KBM-7 (cell line): ENCODE measurements at places on chromosomes 4 and X.

DNA sequence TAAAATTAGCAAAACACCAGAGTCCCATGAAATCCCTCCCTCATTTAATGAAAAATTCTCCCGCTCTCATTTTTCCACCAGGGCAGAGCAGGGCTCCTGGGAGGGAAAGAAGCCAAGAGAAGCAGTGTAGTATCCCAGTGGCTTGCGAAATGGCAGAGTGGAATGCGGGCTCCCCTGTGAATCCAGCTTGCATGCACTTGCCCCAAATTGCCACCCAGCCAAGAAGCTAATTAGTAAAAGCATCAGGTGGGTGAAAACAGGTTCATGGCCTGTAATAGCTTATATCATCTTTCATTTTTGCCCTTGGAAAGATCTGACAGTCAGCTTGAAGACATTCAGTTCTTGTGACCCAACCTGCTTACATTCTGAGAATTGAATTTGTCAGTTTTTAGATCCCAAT, 10.1 kb downstream of the AMOT start:
- DNase-seq = no peak

DNA sequence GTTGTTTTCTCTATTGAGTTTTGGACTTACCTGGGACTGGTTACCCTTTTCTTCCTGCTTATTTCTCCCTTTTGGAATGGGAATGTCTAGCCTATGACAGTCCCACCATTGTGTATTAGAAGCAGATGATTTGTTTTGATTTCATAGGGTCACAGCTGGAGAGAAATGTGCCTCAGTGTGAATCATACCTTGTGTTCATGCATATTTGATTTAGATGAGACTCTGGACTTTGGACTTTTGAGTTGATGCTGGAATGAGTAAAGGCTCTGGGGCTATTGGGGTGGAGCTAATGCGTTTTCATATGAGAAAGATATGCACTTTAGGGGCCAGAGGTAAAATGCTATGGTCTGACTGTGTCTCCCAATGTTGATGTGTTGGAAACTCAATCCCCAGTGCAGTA, 30.5 kb upstream of the TEX13C start:
- no peak for DNase-seq

DNA sequence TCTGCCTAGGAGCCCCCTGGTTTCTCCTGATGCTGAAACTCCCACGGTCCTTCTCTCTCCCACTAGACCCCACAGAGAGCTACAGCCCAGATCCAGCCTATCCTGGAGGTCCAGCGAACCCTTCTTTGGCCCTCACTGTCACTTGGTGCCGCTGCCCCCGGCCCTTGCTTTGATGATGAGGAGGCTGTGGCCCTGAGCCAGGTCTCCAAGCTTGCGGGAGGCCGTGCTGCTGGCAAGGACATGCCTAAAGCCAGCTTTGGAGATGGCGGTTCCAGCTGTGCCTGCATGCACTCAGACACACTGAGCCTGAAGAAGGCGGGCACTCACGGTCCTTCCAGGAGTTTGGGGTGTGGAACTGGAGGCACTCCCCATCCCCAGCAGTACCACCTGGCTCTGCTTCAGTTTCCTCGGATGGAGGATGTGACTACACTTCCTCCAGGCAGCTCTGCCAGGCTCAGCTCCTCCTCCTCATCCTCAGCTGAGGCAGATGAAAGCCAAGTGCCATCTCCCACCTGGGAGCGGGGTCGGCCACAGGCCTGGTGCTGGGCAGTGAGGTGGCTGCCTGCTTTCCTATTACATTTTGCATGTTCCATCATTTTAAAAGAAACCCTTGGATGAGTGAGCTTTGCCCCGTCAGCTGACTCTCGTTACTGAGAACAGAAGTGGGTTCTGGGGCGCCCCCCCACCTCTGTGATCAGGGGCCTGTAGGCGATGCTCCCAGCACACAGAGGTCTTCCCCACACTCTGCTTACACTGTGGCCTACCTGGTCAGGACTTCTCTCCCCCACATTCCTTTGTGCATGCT, 9.0 kb downstream of the TNIP2 start:
- DNase-seq = no peak

DNA sequence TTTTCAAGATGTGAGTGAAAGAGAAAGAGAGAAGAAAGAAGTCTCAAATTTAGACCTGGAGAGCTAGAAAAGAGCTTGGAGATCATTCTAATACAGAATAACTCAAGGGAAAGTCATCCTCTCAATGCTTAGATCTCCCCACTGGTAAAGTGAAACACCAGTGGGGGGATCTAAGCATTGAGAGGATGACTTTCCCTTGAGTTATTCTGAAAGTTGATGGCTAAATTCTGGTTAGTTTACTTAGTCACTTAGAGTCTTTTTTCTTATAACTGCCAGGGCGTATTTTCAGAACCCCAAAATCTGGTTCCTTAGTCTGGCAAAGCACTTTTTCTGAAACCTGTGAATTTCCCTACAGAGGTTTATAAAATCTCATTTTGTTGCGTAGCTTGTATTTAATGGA, 198.6 kb downstream of the ARHGAP24 start:
- DNase-seq = no peak

- DNase-seq = no peak
Measured at GRCh38 chrX:148161701-148162100, 180.6 kb downstream of the FMR1NB start.

DNA sequence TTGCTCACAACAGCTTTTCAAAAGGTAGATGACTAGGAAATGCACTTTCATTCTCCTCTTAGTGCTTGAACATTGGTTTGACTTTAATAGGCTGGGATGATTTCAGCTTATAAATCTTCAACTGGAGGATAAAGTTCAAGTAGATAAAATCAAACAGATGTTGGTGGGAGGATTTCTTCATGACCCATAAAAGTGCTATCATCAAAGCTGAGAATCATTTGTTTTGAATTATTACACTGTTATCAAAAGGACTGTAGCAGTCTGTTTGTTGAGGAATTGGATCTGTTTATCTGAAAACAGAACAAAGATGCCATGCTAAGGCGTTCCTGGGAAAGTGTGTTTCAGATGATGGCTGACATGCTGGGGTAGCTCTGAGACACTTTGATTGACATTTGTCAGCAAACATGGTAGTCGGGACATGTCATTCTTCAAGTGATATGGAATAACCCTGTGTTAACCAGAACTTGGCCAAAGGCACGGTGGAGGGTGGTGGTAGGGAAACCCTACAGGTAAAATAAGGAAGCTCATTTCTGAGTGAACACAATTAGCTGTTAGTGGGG, 304.0 kb upstream of the PITX2 start:
- DNase-seq = no peak

- no peak for DNase-seq
Measured at GRCh38 chr4:137069473-137069872, 462.8 kb downstream of the PCDH18 start.

DNA sequence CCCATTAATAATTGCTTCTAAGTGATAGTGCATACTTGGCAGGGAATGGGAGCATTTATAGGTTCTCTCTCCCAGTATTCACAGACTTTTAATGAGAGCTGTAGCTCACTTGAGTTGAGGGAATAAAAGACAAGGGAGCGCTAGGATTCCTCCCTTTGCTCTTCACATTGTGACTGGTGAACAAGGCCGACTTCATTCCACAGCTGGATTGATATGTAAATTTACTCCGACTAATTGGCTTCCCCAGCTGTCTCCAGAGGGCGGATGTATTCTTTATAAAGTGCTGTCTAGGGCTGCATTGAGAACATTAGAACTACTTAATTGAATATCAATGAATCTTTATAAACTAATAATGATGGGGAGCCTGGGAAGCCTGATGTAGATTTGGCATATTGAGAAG, 63.4 kb downstream of the GPR50 start:
- DNase-seq = no peak

GRCh38 chrX:17488036-17488435, 113.0 kb downstream of the NHS start:
- DNase-seq = no peak

GRCh38 chr4:67355806-67356205, 189.5 kb downstream of the CENPC start:
- DNase-seq = no peak

- peak; percentile 28 for DNase-seq
Measured at GRCh38 chr4:112516471-112517066, 589 bp upstream of the NEUROG2 start.

DNA sequence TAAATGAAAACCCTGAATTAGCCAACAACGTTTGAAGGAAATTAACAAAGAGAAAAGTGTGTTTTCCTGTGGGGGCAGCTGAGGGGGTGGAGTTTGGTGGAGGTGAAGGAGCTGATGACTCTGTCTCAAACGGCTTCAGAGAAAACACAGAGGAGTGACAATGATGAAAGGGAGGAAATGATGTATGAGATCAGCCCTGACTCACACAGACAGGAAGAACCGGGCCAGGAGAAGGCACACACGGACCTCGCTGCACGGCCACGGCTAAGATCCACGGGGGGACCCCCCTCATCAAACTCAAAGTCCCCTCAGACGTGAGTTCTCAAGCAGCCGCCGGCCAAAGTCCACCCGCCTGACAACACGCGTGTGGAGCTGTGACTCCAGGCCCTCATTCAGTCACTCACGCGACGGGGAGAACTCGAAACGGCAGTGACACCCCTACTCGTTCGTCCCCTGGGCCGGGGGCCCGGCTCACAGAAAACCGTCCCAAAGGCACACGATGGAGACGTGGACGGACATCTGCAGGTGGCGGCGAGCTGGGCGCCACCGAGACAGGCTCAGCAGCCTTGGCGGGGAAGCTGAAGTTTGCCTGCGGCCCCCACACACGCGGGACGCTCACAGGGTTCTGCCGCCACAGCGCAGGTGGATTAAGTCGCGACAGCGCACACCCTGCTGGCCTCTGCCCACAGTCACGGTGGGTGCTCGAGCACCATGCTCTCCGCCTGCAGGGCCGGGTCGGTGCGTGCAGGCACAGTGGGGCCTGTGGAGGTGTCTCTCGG, 28.8 kb downstream of the PPP2R3B start:
- peak; percentile 36 for DNase-seq

GRCh38 chrX:78330540-78330939, 3.1 kb upstream of the CYSLTR1 start:
- no peak for DNase-seq

DNA sequence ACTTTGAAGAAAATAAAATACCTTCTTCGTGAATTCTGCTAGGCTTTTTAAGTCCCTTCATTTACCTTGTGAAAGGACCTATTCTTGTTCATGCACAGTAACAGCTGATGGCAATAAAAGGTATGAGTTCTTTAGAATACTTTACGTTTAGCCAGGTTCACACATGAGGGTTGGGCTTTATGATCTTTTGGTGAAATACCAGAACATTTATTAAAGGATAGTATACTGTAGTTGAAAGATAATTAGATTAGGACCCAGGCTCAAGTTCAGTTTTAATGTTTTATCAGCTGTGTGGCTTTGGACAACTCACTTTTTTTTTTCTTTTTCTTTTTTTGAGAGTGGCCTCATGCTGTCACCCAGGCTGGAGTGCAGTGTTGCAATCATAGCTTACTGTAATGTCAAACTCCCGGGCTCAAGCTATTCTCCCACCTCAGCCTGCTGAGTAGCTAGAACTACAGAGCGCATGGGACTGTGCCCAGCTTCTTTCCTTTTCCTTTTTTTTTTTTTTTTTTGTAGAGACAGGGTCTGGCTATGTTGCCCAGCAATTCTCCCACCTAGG, 28.2 kb upstream of the NEIL3 start:
- DNase-seq = no peak

DNA sequence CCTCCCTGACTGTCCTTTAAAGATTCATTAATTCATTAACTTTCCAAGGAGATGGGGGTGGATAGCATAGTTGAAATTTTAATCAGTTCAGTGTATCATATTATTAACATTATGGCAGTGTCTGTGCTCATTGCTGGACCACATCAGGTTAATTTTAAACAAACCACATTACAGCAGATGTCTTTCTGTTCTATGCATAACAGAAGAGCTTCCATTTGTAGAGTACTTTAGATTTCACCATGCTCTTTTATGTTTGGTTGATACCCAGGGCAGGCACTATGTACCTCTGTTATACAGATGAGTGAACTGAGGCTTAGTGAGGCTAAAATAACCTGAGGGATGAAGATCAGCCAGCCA, 41.1 kb downstream of the AFF2 start:
- DNase-seq = no peak

DNA sequence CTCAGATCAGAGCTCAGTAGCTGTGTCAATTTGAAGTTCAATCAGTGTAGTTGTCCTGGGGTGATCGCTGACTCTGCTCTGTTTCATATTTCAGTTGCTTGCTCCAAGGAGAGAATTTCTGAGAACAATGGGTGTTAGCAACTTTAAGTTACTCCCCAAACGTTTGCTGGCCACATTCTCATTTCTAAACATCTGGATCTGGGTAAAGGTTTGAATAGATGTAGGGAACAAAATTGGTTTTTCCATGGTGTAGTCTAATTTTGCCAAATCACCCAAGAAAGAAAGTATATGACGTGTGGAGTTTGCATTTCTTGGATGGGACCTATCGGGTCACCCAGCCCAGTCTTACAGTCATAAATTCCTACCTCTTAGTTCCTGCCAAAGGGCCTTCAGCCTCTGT, 103.7 kb downstream of the AKAP4 start:
- DNase-seq = no peak

DNA sequence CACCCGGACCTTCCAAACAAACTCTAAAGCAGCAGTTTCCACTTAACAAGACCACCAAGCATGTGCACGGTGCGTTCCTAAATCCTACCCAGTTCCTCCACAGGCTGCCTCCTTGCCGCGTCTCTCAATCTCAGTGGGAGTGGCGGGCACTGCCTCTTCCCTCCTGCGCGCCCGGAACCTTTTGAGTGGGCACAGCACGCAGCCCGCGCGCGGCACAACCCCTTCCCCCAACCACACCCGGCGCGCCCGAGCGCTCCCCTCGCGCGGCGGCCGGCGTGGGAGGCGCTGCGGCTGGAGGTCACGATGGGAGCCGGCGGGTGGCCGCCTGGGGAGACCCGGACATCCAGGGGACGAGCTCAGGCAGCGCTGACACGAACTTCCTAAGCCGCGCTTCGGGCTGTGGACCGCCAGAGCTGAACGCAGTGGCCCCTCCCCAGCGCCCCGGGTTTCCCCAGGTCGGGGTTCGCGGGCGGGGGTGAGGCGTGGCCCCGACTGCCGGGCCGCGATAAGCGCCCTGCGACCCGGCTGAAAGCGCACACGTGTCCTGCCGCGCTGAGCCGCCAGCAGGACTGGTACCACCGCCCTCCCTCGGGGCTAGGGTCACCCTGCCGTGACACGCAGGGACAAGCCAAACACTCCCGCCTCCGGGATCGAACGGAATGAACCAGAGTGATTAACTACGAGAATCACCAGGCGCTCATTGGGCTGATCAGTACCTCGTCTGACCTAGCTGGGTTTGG, at the start of gene ABCG2:
Gene ABCG2 (minus strand): TSS at position 151 of the 740 bp plus-strand sequence. CDS start 18,644 bp downstream, outside the sequence.
- DNase-seq = peak; percentile 67

DNA sequence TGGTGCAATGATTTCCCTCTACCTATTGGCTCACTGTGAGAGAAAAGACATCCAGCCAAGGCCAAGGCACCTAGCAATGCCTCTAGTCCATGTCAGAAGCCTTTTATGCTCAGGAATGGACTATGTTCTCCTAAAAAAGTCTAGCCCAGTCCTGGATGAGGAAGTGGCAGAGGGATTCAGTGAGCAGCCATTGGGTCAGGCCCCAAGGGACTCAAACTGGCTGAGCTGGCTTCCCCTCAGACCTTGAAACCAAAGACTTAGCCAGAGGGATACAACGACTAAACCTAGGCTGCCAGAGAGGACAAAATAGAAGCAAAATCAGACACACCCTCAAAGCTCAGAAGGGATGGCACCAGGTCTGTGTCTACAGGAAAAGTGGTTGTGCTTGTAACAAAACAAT, 49.1 kb downstream of the ARHGEF9 start:
- no peak for DNase-seq

- no peak for DNase-seq
Measured at GRCh38 chr4:85210353-85210752, 243.9 kb upstream of the WDFY3 start.

- DNase-seq = no peak
Measured at GRCh38 chrX:118493016-118493415, 2.6 kb upstream of the DOCK11 start.

GRCh38 chrX:24899391-24899790, 116.4 kb downstream of the ARX start:
- no peak for DNase-seq
